Right lobe of liver (tissue), 6 donors: ENCODE measurements at places on chromosomes 7 and 10. TPM values are rescaled to one million over a fixed set of nuclear protein-coding genes. Genes with fewer than 3 reads are reported as not detected.

DNA sequence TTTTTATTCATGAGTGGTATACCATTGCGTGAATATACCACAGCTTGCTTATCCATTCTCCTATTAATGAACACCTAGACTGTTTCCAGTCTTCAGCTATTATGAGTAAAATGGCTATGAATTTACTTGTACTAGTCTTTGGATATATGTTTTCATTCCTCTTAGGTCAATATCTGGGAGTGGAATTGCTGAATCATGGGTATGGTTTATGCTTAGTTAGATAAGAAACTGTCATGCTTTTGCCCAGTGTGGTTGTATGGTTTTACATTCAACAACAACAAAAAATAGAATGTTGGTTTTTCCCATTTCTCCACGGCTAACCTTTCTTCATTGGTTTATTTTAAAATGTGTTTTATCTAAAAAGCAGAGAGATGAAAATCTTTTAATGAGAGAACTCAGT lies 308.3 kb downstream of the PHF14 start:
- DNase-seq, result no peak

- DNase-seq, result no peak
Observed at GRCh38 chr7:25636871-25637283, 408.6 kb upstream of the NPVF start.

- DNase-seq, result no peak
Observed at GRCh38 chr10:3911241-3911640, 126.2 kb upstream of the KLF6 start.

- no peak for DNase-seq
Observed at GRCh38 chr7:157138101-157138423, 664 bp upstream of the UBE3C start.

GRCh38 chr7:157079116-157079515 lies 59.6 kb upstream of the UBE3C start:
- DNase-seq, result no peak

DNA sequence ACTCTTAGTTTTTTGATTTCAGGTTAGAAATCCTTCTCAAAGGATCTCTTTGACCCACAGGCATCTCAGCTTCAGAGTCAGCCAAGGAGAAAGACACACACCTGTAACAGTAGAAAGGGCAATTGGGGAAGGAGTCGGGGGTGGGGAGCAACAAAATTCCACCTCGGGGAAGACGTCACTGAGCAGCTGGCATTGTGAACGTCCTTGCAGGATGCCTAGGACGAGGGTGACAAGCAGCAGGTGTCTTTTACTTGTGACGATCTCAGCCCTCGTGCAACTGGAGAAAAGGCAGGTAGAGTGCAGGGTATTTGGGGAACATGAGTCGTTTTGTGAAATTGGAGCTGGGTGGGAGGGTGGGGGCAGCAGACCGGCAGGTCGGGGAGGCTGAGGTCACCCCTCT lies 627.0 kb downstream of the ACTR3B start:
- no peak for DNase-seq

DNA sequence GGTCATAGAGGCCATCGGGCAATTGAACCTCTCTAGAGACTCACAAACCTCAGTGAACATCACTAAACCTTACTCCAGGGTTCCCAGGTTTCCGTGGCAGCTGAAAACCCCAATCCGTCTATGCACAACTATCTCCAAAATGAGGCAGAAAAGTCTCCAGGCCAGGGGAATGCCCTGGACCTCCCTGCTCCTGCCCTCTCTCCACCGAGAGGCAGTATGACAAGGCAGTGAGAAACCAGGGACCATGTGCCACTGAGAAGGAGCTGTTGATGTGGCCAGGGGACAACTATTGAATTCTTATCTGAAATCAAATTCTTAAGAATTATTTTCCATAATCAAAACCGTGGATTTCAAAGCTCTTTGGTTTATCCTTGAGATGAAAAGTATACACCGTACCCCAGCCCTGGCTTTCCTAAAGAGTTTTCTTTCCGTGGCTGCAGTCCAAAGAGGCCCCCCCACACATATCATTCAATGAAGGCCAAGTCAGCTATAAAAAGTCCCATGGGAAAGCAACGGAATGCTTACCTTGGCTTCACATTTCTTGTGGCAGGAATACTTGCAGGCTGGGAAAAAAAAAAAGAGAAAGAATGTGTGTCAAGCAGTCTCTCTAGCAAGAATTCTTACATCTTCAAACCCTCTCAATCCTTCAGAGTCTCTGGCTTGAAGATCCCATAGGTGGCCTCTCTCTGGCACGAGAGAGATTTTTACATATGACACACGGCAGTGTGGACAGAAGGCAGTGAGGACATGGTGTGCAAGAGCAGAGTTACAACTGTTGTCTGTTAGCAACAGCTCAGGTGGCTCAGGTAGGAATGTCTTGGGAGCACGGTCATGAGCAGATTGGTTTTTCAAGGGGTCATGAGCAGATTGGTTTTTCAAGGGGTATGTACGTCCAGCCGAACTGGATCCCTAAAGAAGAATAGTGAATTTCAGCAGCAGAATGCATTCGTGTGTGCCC lies 75.2 kb downstream of the TNS3 start:
- no peak for DNase-seq

DNA sequence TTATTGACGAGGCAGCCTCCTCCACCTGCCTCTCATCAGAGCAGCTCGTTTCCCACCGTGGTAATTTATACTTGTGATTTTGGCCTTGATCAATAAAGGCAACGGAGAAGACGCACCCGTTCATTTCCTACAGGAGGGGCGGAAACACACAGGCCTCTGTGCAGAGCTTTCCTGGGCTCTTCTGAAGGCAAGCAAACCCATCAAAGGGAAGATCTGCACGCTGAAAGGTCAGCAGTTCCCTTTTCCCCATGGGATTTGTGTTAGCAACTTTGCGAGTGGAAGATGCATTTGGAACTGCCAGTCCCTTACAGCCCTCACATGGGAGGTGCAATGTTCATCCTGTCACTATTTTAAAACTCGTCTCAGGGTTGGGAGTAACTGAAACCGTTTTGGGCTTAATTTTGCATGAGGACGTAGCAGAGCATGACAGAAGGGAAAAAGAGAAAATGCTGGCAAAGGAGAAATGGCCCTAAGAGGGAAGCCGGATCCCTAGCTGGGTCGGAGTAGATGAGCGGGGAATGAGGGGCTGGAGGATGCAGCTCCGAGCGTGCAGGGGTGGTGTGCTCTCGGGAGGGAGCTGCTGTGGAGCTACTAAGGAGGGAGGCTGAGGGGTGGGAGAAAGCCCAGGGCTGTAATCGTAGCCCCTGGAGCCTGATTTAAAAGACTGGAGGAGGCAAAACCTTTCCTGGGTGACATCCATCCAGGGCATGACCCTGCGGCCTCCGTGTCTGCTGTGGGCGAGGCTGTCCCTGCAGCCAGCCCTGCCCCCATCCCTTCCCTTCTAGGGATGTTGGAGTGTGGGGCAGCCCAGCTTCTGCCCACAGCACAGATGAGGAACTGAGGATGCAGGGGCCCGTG lies 111.1 kb upstream of the FAM20C start:
- DNase-seq, result no peak

DNA sequence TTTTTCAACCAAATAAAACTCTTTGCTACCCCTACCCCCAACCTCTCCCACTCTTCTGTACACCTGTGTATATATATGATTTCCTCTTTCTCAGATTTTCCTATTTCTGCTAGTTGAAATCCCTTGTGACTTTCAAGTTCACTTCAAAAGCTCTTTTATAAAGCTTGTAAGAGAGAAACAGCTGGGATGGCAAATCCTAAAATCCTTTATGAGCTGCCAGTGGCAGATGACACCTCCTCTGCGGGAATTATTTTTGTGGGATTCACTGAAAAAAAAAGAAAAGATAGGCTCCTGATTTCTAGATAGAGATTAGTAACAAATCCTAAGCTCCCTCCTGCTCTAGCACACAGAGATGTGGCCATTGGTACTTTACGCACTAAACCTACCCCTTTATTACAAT lies 92.9 kb downstream of the AHR start:
- DNase-seq, result no peak

GRCh38 chr7:144148224-144148827 lies 25.4 kb downstream of the OR2A14 start:
- DNase-seq, result no peak

DNA sequence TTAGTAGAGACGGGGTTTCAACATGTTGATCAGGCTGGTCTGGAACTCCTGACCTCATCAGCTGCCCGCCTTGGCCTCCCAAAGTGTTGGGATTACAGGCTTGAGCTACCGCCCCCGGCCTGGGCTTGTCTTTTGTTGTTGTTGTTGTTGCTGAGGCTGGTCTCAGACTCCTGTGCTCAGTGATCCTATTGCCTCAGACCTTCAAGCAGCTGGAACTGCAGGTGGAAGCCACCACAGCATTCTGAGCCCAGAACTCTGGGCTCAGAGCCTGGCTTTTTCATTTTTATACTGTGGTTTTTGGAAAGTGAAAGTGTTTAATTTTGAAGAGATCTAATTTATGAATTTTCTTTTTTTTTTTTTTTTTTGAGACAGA lies 16.2 kb upstream of the DNAJB6 start:
- DNase-seq, result no peak

- DNase-seq, result no peak
Observed at GRCh38 chr7:318878-319661, 29.1 kb downstream of the FOXL3 start.

DNA sequence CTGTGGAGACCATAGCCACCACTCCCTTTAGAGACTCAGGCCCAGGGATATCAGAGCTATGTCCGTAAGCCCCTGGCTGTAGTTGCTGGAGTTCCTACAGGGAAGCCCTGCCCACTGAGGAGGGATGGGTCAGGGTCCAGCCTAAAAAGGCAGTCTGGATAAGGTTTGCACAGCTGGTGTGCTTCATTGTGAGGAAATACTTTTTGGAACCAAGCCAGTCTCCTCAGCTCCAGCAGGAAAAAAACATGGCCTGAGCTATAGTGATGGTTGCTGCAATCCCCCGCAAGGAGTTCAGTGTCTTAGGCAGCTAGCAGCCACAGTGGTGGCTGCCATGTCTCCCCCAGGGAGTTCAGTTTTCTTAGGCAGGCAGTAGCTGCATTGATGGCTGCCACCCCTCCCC lies 52.6 kb upstream of the CYP2C8 start:
- DNase-seq, result peak; percentile 46

DNA sequence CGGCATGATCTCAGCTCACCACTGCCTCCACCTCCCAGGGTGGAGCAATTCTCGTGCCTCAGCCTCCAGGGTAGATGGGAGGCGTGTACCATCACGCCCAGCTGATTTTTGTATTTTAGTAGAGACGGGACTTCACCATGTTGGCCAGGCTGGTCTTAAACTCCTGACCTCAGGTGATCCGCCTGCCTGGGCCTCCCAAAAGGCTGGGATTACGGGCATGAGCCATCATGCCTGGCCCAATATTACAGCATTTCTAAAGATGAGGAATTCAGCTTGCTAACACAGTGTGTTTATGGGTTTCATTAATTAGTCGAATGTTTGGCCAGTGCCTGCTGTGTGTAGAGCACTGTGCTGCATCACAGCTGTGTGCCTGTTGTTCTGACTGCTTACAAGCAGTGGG lies 3.7 kb downstream of the WDR37 start:
- no peak for DNase-seq

- DNase-seq, result no peak
Observed at GRCh38 chr7:134443396-134444070, 15.4 kb downstream of the AKR1B1 start.

DNA sequence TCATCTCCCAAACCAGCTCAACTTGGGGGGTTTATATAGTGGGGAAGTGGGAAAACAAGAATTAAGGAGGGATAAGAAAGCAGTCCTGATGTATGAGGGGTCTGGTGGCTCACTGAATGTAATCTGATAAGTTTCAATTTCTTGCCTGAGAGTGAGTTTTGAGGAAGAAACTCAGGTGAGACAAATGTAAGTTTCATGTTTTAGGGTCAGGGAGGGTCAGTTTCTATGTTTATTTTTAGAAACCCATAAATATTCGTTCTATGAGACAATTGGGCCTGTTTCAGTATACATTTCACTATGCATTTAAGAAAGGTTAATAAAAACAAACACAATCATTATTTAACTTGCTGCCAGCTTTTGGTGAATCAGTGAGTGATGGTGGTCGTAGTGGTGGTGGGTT lies 128.0 kb upstream of the MBL2 start:
- no peak for DNase-seq

- DNase-seq, result no peak
Observed at GRCh38 chr7:69596723-69597277, 1.5 kb upstream of the AUTS2 start.

GRCh38 chr10:126177417-126178030 lies 210.8 kb downstream of the ADAM12 start:
- DNase-seq, result no peak

DNA sequence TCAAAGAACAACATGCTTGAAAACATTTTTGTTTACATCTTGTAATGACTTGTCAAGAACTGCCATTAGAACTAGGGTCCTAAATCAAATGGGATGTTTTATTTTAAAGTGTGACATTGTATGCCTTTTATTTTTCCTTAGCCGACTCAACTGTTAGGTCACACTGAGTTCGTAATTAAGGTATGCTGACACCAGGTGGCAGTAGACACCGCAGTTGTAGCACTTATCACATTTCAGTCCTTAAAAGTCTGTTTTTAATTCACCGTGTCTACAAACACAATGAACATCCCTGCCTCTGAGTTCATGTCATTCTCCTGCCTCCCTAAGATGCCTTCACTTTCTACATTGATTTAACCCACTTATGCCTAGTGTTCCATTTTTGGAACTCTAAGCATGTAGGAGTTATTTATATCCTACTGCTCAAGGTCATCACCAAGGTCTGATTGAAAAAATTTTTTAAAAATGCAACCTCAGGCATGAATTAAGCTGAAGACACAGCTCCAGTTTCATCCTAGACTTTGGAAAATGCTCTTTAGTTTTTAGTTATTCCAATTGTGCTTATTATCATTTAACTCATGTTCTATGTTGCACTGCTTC lies 186.1 kb downstream of the BMPER start:
- no peak for DNase-seq

DNA sequence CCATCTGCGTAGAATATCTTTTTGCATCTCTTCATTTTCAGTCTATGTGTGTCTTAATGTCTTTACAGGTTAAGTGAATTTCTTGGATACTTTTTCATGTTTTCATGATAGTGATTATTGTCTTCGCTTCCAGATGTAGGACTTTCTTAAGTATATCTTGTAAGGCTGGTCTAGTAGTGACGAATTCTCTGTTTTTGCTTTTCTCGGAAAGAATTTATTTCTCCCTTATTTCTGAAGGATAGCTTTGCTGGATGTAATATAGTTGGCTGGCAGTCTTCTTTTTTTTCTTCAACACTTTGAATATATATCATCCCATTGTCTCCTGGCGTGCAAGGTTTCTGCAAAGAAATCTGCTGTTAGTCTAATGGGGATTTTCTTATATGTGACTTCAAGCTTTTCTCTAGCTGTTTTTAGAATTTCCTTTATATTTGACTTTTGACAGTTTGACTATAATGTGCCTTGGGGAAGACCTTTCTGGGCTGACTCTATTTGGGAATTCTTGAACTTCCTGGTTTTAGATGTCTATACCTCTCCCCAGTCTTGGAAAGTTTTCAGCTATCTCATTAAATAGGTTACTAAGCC lies 14.3 kb downstream of the GTPBP4 start:
- DNase-seq, result no peak

- no peak for DNase-seq
Observed at GRCh38 chr7:89994483-89994882, 159.8 kb upstream of the STEAP1 start.

GRCh38 chr10:406976-407375 lies 271.7 kb downstream of the ZMYND11 start:
- DNase-seq, result no peak

The GTF2IRD1 gene
- total RNA-seq, result 8.6 TPM

The CCL26 gene
- total RNA-seq, result not detected

The TDRD1 gene
- total RNA-seq, result 0.12 TPM

The ZNF727 gene
- total RNA-seq, result 0.27 TPM

The ASB10 gene
- not detected for total RNA-seq

The CYP26C1 gene
- total RNA-seq, result 0.12 TPM

The TMEM176A gene
- 820 TPM for total RNA-seq

The SSC4D gene
- 1.2 TPM for total RNA-seq

The OR9A4 gene
- total RNA-seq, result not detected

The LRIT1 gene
- not detected for total RNA-seq

The FKBP9 gene
- total RNA-seq, result 43.5 TPM

The ZNF282 gene
- 13.2 TPM for total RNA-seq

The SPACDR gene
- not detected for total RNA-seq
